Urothelium cell line (cell line): ENCODE measurements at places on chromosomes 4 and X.
A peak's percentile ranks its signal among the peaks of the same experiment; 100 is the strongest.

GRCh38 chrX:867502-867901 is 236.9 kb downstream of the SHOX start:
- no peak for DNase-seq

- peak; percentile 51 for DNase-seq
Measured at GRCh38 chrX:124406294-124407014, 60.1 kb downstream of the SH2D1A start.

DNA sequence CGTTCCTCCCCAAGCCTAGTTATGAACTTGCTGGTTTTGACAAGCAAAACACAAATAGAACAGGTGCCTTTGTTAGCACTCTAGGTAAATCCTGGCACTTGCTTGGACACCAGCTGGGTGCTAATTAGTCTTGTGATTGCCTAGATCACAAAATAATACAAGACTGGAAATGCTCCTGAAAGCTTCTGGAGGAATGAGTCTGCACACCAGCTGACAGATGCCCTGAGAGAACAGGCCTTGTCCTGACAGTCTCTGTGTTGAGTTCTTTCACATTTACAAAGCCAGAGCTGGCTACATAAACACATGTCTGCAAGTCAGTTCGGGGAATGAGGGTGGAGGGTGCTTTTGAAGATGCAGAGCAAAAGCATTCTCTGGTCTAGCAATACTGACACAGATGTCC is 93.8 kb downstream of the ELOVL6 start:
- DNase-seq: no peak

GRCh38 chrX:74280759-74281158 is 23.2 kb upstream of the ZCCHC13 start:
- DNase-seq: no peak

- DNase-seq: no peak
Measured at GRCh38 chrX:24842486-24842885, 148.8 kb downstream of the POLA1 start.

GRCh38 chrX:15971696-15972095 is 117.1 kb upstream of the AP1S2 start:
- DNase-seq: no peak

DNA sequence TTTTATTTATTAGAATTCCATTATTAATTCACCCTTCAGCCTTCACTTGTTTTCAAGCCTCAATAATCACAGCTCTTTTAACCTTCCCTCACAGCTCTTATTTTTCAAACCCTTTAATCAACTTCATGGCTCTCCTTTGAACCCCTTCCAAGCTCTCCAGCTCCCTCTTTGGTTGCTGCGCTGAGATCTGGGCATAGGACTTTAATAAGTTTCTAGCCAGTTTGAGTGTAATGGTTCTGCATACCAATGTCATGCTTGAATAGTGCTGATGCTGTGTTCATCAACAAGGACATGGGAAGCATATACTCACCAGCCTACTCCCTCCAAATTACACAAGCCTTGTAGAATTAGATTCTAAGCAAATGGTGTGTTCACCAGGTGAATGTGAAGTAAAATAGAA is 3.5 kb upstream of the RNF212 start:
- no peak for DNase-seq

DNA sequence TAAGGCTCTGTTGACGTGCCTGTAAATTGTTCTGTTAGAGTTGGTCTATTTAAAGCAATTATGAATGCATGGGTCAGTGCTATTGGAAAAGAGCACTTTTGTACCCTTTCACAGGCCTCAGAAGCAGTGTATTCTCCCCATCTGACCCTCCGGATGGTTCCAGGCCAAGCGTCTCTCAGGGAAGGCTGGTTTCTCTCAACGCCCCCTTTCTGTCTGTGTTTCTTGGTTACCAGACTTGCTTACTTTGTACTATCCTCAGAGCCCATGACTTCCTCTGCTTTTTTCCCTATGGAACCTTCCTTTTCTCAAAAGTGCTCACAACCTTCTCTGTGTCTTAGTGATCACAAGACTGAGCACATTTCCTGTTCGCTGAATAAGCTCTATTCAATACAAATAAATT is 559.3 kb upstream of the ZFP42 start:
- DNase-seq: no peak
